Esophagus muscularis mucosa (tissue), 4 donors: ENCODE measurements at places on chromosomes 12 and 14. TPM values are rescaled to one million over a fixed set of nuclear protein-coding genes. Genes with fewer than 3 reads are reported as not detected.

DNA sequence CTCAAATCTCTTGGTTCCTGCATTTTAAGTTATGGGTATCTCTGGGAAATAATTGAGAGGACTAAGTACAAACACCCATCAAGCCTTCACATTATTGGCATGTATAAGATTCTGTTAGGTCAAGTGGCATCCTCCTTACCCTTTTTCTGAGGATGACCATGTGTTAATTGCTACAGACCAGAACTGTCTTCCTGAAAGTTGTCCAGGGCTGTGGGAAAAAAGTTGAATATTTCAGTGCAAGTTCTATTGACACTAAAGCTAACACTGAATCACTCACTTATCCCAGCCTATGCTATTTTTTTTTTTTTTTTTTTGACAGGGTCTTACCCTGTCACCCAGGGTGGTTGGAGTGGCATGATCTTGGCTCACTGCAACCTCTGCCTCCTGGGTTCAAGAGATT, 130.1 kb upstream of the HIF1A start:
- no peak overlapping the region for H3K27ac ChIP-seq
- peaks cover 70% of the 10 kb centered on the region for H3K4me1 ChIP-seq
- no peak overlapping the region for H3K4me3 ChIP-seq
- DNase-seq = no peak
- H3K36me3 ChIP-seq = no peaks in the 10 kb centered on the region
- H3K27me3 ChIP-seq = no peaks in the 10 kb centered on the region

DNA sequence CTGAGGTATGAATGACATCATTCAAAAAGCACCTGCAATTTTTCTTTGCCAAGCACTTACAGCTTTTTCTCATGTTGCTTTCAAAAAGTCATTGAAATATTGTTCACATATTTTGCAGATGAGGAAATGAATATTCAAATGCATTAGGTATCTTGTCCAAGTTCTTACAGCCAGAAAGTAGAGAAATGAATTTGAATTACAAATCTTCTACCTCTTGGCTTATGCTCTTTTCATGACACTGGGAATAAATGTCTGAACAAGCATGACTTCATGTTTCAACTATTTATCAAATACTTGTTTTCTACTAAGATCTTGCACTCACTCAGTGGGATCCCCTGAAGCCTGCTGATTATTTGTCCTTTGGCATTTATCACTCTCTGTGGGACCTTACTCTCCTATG, 267.2 kb upstream of the BTG1 start:
- no peaks in the 10 kb centered on the region for H3K36me3 ChIP-seq
- H3K4me1 ChIP-seq = no peaks in the 10 kb centered on the region
- H3K4me3 ChIP-seq = no peak overlapping the region

DNA sequence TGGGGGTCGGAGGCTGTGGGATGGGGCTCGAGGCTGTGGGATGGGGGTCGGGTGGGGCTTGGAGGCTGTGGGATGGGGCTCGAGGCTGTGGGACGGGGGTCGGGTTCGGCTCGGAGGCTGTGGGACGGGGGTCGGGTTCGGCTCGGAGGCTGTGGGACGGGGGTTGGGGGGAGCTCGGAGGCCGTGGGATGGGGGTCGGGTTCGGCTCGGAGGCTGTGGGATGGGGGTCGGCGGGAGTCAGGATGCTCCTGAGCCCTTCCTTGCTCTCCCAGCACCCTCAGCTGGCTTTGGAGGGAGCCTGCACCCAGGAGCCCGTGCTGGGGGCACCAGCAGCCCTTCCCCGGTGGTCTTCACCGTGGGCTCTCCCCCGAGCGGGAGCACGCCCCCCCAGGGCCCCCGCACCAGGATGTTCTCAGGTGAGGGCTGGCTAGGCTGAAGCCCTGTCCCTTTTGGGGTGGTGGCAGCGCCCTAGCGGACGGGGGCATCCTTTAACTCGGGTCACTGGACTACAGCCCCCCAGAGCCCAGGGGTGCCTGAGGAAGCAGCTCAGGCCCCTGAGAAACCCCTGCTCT, 11.9 kb upstream of the PUS1 start:
- no peaks in the 10 kb centered on the region for H3K27me3 ChIP-seq
- H3K27ac ChIP-seq = no peak overlapping the region
- DNase-seq = no peak
- H3K36me3 ChIP-seq = peaks cover 99% of the 10 kb centered on the region
- H3K4me3 ChIP-seq = no peak overlapping the region
- H3K4me1 ChIP-seq = peaks cover 10% of the 10 kb centered on the region

- no peaks in the 10 kb centered on the region for H3K27me3 ChIP-seq
- H3K27ac ChIP-seq = no peak overlapping the region
These were observed 40.4 kb downstream of the CAPS2 start for GRCh38 chr12:75289753-75290152.

- H3K4me1 ChIP-seq = no peaks in the 10 kb centered on the region
- H3K36me3 ChIP-seq = peaks cover 2% of the 10 kb centered on the region
- no peaks in the 10 kb centered on the region for H3K27me3 ChIP-seq
- no peak overlapping the region for H3K4me3 ChIP-seq
- no peak overlapping the region for H3K27ac ChIP-seq
- DNase-seq = no peak
These were observed 39.9 kb downstream of the ATL1 start for GRCh38 chr14:50599700-50600444.

Gene ENDOU
- not detected for total RNA-seq

Gene PPFIA2
- 0.66 TPM for total RNA-seq

Gene KRT74
- not detected for total RNA-seq
